ENCODE measurements at places on chromosomes 11 and 22. TPM values are rescaled to one million over a fixed set of nuclear protein-coding genes. Genes with fewer than 3 reads are reported as not detected.

PTPN5 gene
- 0.47 TPM for polyA plus RNA-seq

CDCA5 gene
- polyA plus RNA-seq = 8.8 TPM

LRRC10B gene
- 0.19 TPM for polyA plus RNA-seq

XRCC6 gene
- polyA plus RNA-seq = 75.5 TPM

OVOL1 gene
- polyA plus RNA-seq = 49.9 TPM

P2RX3 gene
- not detected for polyA plus RNA-seq

RPS19BP1 gene
- polyA plus RNA-seq = 94.0 TPM

MS4A2 gene
- polyA plus RNA-seq = 0.08 TPM

ISX gene
- not detected for polyA plus RNA-seq

PATE2 gene
- polyA plus RNA-seq = not detected

SELENOH gene
- 115 TPM for polyA plus RNA-seq

OR5P2 gene
- polyA plus RNA-seq = not detected

GNB1L gene
- 4.7 TPM for polyA plus RNA-seq

CABP4 gene
- 0.39 TPM for polyA plus RNA-seq

KRTAP5-11 gene
- polyA plus RNA-seq = not detected

BTBD18 gene
- polyA plus RNA-seq = not detected

Measured in esophagus (tissue), 2 donors.